ENCODE measurements at places on chromosomes 12 and 14.
A peak's percentile ranks its signal among the peaks of the same experiment; 100 is the strongest.

GRCh38 chr14:68534276-68534675 is 258.6 kb downstream of the ZFP36L1 start:
- DNase-seq: no peak

DNA sequence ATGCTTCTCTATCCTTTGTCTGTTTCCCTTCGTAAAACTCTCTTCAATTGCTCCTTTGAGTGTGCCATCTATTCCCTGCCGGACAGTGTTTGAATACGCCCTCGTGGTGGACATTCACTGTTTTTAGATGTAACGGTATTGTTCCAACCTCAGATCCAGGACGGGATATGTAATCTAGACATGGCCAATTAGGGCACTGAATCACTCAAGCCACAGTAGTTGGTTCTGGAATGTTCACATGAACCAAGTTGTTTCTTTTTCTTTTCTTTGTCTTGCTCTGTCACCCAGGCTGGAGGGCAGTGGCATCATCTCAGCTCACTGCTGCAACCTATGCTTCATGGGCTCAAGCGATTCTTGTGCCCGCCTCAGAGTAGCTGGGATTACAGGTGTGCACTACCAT is 204.2 kb upstream of the PLXNC1 start:
- no peak for DNase-seq

DNA sequence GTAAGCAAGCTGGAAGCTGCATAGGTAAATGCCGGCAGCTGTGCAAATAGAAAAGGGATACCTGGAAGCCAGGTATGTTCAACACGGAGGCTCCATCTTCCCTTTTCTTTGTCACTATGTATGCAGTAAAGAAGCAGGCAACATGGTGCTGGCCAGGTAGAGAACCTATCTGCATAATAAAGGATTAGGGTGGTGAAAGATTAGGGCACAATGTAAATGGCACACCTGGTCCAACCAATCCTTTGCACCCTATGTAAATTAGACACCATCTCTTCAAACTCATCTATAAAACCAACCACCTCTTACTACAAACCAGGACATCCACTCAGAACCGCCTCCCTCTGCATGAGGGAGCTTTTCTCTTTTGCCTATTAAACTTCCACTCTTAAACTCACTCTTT is 32.3 kb downstream of the RPS29 start:
- DNase-seq: no peak

DNA sequence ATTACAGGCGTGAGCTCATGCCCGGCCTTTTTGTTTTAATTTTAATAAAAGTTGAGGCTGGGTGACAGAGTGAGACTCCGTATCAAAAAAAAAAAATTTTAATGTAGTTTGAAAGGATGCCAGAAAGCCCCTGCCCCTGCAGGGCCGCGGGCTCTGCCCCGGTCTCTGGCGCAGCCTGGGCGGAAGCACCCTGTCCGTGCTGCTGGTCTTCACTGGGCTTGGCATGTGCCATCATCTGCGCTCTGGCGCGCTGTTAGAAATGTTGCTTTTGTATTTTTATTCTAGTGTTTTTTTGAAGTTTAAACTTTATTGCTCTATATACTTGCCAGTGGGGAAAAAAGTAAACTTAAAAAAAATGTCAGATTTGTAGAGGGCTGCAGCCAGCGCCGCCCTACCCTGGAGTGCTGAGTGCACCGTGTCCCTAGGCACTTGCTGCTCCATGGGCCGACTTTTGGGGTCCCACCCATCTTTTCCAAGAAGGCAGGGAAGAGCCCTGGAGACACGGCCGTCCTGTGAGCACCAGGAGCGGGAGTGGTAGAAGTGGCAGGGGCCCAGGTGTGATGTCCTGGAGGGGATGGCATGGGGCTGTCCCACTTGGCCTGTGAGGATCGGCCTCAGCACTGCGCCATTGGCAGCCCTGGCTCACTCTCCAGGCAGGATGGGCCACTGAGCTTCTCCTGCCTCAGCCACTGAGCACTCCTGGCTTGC is 4.0 kb downstream of the MTA1 start:
- no peak for DNase-seq

GRCh38 chr12:63862187-63862968 is 17.9 kb downstream of the SRGAP1 start:
- DNase-seq: no peak

DNA sequence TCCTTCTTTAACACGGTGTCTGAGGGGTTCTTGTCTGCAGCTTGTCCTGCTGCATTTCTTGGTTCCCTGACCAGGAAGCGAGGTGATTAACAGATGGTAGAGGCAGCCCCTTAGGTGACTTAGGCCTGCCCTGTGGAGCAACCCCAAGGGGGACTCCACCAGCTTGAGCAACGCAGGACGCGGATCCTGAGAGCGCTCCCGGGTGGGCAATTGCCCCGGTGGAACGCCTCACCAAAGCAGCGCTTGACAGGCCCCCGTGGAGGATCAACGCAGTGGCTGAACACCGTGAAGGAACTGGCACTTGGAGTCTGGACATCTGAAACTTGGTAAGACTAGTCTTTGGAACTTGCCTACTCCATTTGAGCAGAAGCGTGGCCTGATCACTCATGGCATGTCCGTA is 272.9 kb upstream of the ATXN7L3B start:
- DNase-seq: no peak

GRCh38 chr12:19496219-19496878 is 57.1 kb downstream of the AEBP2 start:
- DNase-seq: no peak

DNA sequence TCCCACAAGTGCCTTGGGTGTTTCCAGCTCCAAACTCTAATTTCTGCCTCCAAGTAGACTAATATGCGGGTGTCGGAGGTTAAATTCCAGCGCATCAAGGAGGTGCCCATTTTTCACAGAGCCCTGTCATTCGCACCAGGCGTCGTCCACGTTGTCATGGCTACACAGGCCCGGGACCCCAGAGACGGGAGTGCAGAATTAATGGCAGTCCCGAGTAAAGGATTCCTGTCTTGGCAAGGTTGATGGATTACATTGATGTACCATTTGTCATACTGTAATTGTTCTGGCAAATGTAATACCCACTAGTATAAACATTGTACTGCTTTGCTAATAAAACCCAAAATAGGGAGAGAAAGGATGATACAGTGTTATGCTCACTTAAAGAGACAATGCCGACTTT is 222.9 kb upstream of the MYL2 start:
- no peak for DNase-seq

GRCh38 chr14:54621686-54622085 is 54.8 kb downstream of the SAMD4A start:
- DNase-seq: no peak

GRCh38 chr14:36580856-36581831 is 1.3 kb downstream of the NKX2-8 start:
- DNase-seq: peak; percentile 18

DNA sequence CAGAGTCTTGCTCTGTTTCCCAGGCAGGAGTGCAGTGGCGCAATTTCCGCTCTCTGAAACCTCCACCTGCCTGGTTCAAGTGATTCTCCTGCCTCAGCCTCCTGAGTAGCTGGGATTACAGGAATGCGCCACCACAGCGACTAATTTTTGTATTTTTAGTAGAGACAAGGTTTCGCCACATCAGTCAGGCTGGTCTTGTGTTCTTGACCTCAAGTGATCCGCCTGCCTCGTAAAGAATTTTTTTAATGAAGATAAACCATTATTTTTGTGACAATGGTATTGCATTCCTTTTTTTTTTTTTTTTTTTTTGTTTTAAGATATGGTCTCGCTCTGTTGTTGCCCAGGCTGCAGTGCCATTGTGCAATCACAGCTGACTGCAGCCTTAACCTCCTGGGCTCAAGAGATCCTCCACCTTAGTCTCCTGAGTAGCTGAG is 25.8 kb downstream of the ACVR1B start:
- no peak for DNase-seq

GRCh38 chr12:73656375-73656774 is 881.3 kb upstream of the ATXN7L3B start:
- DNase-seq: no peak

DNA sequence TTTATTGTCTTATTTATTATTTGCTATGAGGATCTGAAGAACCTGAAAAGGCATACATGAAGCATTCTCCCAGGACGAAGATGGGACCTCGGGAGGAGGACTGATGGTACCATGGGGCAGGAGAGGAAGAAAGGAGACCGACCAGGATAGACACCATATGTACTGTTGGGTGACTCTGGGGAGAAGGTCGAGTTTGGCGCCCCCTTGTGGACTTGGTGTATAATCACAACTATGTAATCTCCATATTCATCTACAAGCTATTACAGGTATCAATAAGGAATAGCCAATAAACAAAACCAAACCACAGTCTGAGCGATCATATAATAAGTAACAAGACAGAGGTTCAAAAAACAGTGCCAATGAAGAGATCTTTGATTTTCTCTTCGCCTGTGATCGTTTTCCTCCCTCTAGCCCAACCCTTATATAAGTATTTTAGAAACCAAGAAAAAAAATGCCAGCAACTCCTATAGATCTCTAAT is 139.1 kb downstream of the SPTSSA start:
- peak; percentile 59 for DNase-seq

GRCh38 chr12:124655698-124656516 is 88.5 kb upstream of the NCOR2 start:
- peak; percentile 96 for DNase-seq

DNA sequence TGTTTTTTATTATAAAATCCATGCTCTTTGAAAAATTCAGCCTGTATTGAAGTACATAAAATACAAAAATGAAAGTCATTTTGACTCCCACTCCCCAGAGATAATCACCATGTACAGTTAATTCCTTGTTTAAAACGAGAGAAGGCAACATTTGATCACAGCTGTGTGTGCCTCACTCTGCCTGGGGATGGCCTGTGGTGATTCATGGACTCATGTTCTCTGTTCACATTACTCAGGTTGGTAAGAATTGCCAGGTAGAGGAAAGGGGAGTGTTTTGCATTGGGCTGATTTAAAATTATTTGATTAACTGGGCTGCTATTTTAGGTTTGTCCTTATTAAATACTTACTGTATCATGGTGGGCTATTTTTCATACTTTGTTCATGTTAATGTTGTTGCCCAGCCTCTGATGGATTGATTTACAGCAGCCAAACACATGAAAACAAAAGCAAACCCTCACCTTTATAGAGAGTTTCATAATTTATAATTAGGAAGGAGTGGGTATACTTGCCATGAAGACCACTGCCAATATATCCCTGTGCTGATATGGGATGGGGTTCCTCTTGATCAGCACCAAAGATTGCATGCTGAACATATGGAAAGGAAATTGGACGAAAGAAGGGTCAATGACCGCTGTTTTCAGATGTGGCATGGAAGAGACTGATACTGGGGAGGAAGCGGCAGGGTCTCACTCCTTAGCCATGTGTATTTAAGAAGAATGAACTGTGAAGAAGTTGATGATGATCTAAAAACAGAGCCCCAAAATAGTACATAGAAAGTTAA is 3.0 kb downstream of the ZBTB1 start:
- DNase-seq: no peak

DNA sequence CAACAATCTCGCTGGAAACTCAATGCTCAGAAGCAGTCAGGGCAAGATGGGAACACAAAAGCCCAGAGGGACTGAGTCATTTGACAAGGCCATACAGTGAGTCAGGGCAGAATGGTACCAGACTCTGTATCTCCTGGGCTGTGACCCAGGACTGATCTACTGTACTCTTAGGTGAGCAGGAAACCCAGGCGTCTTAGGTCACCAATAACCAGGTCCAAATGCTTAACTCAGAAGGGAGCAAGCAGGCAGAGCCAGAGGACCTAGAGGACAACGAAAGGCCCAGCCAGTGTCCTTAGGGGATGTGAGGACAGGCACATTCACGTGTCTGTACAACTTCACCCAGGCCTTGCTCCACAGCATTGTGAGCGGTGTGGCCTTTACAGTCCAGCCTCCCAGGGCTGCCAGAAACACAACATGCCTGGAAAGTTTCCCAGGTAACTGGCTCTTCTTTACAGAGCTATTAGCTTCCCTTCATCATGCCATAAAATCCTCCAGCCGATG is 69.9 kb downstream of the ARL6IP4 start:
- no peak for DNase-seq

GRCh38 chr12:98229540-98229924 is 285.9 kb upstream of the TMPO start:
- DNase-seq: no peak

DNA sequence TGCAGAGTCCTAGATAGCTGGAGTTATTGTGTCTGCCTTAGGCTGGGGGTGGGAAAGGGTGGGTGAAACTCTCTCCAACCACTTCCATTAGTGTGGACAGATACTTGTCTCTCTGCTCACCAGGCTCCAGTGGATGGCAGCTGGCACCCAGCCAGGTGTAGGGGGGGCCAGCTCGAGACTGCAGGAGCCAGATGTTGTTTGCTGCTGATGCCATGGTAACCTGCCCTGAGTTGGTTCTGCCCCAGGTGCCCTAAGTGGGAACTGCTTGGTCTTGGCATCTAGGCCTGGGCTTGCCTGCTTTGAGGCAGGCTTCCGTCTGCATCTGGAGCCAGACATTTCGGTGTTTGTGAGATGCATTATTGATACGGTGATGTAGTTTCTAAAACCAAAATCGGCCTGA is 82.2 kb downstream of the ADCK1 start:
- DNase-seq: peak; percentile 95

- DNase-seq: no peak
Observed at GRCh38 chr12:54419088-54419887, at the start of gene ITGA5. Gene ITGA5, minus strand, starts transcription at chr12:54419266. Its CDS starts 68 bp downstream, at chr12:54419198.

- DNase-seq: no peak
Observed at GRCh38 chr12:130127912-130128789, 34.1 kb upstream of the FZD10 start.

DNA sequence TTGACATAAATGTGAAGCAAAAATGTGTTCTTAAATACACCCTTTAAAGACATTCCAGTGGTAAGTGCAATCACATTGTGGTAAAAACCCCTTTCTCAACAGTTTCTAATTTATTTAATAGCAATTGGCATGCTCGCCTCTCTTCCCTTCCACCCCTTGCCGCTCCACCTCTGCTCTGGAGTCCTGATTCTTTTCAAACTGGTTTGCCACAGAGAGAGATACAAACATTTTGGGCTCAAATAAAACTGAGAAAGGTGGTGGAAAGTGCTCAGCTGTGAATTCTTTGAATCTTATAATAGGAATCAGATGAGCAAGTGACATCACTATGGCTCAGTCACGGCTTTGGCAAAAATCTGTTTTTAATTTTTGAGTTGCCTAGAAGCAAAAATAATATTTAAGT is 993.9 kb downstream of the GALC start:
- DNase-seq: no peak

- DNase-seq: no peak
Observed at GRCh38 chr12:18296201-18296908, 35.0 kb downstream of the PIK3C2G start.

- no peak for DNase-seq
Observed at GRCh38 chr14:75200451-75200850, 24.0 kb upstream of the TMED10 start.

GRCh38 chr14:100088226-100088625 is 23.0 kb downstream of the EVL start:
- no peak for DNase-seq

GRCh38 chr12:12378616-12379015 is 21.7 kb downstream of the BORCS5 start:
- no peak for DNase-seq

- DNase-seq: no peak
Observed at GRCh38 chr12:99130808-99131553, 485.9 kb downstream of the APAF1 start.

- DNase-seq: no peak
Observed at GRCh38 chr14:67228325-67228984, 12.8 kb upstream of the PALS1 start.

All from NCI-H1694 treated with DMSO at 0.1 percent for 48 hours (cell line).